NCI-H2171 (cell line): ENCODE measurements at places on chromosomes 6 and 20.

- no peak for DNase-seq
Observed at GRCh38 chr20:32741151-32741550, 2.1 kb downstream of the COMMD7 start.

- no peak for DNase-seq
Observed at GRCh38 chr20:10921491-10922010, 247.8 kb upstream of the JAG1 start.

GRCh38 chr6:98653179-98653578 lies 181.2 kb upstream of the POU3F2 start:
- no peak for DNase-seq

DNA sequence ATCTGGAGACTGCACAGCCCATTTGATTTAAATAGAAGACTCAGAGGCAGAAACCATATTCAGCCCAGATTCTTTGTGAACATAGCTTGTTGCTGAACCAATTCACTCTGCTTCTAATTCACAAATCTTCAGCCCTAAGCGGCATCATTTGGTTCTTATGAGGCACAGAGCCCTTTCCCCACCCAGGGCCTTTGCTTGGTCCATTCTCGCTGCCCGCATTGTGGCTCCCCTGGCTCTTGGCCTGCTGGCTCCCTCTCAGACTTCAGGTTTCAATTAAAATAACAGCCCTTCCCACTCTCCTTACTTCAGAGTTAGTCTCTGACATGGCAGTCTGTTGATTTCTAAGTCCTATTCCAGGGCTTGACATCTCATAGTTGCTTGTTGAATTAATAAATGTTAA lies 9.4 kb upstream of the TMEM14A start:
- DNase-seq: no peak

DNA sequence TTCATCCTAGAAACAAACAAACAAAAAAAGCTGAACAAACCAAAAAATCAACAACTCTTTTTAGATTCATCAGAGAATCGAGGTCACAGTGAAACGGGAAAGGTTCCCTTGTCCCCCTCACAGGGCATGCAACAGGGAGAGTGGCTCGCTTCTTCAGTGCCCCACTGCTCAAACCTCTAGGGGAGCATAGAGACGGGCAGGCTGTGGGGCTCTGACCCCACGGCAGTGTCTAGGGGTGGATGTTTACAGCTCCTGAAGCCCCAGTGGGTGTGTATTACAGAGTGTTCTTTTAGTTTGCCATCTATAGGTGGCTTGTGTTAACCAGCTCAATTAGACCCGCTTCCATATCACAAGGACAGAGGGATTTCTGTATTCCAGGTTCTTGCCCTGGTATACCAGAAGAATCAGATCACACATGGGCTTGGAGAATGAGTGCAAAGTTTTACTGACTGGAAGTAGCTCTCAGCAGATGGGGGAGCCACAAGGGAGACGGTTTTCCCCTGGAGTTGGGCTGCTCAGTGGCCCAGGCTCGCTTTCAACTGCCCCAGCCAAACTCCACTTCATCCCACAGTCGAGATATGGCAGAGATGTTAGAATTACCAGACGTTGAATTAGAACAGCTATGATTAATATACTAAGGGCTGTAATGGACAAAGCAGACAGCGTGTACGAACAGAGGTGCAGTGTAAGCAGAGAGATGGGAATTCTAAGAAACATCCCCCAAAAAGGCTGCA lies 192.6 kb upstream of the CST7 start:
- DNase-seq: no peak

DNA sequence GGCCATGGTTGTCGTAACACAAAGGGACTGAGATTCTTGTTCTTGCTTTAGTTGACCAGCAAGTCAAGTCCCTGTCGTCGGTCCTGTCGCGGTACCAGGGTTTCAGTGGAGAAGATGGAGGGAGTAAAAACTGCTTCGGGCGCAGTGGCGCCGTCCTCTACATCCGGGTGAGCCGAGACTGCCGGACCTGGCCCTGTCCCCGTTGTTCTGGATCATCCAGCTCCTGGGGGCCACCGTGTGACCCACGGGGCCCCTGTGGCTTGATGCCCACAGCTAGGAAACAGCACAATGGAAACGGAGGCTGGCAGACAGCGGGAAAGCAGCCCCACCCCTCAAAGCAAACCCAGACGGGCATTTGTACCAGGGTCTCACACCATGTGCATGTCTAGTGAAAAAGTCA lies 15.0 kb downstream of the MTG2 start:
- DNase-seq: no peak

DNA sequence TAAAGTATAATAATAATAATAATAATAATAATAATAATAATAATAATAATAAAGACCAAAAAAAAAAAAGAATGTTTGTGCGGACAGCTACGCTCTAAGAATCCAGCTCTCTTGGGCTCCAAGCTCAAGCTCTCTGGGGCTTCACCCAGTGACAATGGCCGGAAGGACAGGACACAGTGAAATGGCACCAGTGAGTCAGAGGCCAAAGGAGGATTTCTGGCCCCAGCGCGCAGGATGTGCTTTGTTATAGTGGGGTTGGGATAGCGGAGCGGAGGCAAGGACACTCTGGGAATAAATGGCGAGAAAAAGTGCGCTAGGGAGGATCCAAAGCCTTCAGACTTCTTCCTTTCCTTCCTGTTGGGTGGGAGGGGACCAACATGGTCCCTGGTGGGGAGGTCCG lies 38.2 kb downstream of the HLA-A start:
- DNase-seq: no peak

DNA sequence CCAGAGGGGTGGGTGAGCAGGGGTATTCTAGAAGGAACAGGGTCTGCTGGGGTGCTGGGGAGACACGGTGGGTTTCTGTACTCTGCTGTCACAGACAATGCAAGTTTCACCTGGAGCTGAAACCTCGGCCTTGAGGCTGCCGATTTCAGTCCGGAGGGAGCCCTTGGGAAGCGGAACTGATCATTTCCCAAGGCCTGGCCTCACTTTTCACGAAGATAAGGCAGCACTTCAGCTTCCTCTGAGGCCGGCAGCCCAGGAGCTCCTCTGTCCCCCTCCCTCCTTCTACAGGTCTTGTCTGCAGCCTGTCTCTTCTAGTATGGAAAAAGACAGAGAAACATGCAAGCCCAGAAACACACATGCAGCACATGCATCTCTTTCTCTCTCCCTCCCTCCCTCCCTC lies 242.1 kb downstream of the CDC5L start:
- no peak for DNase-seq

GRCh38 chr20:21388566-21388965 lies 8.8 kb downstream of the NKX2-4 start:
- no peak for DNase-seq

DNA sequence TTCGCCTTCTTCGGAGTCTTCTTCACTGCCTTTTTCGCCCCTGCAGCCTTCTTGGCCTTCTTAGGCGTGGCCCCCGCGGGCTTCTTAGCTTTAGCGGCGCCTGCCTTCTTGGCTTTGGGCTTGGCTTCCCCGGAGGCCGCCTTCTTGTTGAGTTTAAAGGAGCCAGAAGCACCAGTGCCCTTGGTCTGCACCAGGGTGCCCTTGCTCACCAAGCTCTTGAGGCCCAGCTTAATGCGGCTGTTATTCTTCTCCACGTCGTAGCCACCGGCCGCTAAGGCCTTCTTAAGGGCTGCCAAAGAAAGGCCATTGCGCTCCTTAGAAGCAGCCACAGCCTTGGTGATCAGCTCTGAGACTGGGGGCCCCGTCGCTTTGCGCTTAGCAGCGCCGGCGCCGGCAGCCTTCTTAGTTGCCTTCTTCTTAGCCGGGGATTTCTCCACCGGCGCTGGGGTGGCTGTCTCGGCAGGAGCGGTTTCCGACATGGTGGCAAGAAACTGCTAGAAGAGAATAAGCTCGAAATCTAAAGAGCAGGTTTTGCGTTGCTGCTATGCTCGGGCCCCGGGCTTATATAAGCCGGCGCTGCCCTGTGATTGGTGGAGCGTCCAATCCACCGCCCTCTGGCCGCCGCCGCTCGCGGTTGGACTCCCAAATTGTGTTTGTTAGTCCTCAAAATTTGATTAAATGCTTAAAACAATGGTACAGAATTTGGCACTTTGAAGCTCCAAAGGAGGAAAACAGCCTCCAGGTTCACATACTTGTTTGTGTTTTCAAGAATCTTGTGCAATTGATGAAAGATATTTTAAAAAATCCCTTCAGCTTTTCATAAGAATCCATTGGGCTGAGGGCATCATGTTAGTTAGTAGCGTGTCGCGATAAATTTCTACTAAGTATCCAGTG lies 44.9 kb downstream of the OR2B2 start:
- no peak for DNase-seq

GRCh38 chr6:47044397-47044796 lies 2.3 kb upstream of the ADGRF1 start:
- no peak for DNase-seq

DNA sequence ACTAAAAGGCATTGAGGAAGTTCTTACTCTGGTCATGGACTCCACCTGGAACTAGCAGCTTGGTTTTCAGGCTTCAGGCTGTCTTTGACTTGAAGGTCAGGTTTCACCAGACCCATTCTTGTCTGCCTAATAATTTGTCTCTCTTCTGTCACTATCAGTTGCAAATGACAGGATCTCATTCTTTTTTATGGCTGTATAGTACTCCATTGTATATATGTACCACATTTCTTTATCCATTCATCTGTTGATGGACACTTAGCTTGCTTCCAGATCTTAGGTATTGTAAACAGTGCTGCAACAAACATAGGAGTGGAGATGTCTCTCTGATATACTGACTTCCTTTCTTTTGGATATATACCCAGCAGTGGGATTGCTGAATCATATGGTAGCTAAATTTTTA lies 73.1 kb upstream of the SYNCRIP start:
- DNase-seq: no peak

DNA sequence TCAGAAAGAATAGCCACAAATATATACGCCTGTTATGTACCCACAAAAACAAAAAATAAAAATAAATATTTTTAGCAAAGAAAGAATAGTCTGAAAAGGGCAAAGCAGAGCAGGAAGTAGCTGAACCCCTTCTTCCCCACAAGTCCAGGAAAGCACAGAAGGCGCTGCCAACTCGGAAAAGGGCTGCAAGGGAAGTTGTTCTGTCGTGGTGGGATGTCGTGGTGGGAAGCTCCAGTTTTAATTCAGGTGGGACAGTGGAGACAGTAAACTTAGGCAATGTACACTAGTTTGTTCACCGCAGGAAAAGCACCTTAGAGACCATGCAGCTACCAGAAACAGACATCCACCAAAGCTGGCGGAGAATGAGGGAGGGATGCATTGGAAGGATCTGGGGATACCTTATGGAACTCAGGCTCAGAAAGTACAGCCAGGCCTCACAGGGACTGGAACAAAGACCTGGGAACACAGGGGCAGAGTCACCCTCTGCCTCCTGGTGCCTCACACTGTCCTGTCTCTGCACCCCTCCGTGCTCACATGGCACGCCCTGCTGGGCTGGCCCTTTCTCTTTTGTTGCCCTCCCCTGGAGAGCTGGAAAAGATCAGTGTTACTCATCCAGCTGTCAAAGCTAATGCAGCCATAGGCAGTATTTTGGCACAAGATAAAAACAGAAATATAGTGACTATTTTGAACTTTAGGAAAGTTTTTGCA lies 3.3 kb upstream of the APMAP start:
- DNase-seq: no peak

GRCh38 chr6:138785980-138786379 lies 9.9 kb upstream of the ECT2L start:
- no peak for DNase-seq

DNA sequence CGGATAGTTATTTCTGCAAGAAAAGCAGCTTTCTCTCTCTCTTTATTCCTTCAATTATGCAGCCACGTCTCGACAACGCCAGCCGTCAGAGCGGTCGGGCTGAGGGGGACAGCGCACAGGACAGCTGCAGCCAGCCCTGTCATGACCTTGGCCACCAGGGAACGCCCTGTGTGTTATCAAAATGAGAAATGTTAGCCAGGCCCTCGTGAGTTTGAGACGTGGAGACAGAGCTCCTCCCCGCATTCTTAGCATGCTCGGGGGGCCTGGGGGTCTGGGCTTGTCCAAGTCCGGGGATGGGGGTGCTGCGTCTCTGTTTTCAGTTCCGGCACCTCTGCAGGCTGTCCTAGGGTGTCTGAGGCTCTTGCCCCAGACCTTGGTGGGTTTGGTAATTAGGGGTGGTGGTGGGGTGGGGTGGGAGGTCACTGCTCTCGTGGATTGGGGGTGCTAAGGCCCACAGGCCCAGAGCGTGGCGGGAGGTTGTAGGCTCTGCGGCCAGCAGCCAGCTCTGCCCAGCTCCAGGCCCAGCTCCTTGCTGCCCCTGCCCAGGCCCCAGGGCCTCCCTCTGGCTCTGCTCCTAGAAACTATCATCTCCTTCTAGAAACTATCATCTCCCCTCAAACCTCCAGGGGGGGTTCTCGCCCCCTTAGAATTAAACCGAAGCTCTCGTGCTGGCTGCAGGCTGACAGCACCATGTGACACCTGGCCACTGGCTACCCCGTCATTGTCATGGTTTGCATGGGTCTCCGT lies 54.3 kb upstream of the GATA5 start:
- DNase-seq: no peak

DNA sequence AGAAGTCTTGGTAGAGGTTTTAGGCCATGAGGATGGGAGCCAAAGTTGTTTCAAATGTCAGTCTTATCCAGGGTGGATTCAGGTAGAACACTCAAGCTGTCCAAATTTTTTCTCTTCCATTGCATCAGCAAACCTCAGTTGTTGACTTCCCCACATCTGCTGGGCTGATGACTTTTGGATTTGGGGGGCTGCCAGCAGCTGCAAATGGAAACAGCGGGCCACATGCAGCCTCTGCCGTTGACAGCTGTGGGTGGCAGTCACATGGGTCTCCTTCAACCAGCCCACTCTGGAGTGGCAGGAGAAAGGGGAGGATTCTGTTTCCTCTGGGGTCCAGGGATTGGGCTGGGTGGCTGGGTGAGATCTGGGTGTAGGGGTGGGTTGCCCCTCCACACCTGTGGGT lies 5.8 kb upstream of the MLN start:
- DNase-seq: peak; percentile 82

GRCh38 chr20:4563534-4563933 lies 158.2 kb upstream of the PRND start:
- no peak for DNase-seq

GRCh38 chr20:17227669-17228623 lies 1.1 kb downstream of the PCSK2 start:
- DNase-seq: no peak

DNA sequence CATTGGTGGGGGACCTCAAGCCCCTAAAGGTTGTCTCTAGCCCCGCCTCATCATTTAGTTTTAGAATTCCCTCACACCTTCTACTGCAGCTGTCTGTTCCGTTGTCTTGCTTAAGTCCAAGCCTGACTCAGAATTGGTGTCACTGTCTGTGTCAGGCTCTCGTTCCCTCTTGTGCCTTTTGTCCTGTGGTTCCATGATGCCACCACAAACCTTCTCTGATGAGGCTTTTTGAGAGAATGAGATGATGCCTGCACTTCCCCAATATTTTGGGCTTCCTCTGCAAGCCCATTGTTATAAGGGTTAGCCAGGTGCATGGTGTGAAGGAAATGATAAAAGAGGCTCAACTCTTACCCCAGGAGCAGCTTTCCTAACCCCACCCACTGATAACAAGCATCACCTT lies 8.1 kb upstream of the AKIRIN2 start:
- no peak for DNase-seq

DNA sequence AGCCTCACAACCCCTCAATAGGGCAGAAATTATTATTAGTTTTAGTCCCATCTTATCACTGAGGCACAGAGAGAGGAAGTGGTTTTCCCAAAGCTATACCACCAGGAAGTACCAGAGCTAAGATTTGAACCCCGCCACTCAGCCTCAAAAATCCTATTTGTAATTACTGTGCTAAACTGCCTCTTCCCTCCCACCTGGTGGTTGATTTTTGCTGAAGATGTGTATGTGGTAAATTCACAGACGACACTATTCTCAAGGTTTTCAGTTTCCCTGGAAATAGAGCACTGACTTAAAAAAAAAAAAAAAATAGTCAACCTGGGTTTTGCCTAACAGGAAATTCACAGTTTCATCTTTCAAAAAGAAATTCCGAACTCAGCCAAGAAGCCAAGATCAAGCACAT lies 57.9 kb downstream of the TSHZ2 start:
- DNase-seq: no peak
